ENCODE measurements at places on chromosomes 13 and 19.

DNA sequence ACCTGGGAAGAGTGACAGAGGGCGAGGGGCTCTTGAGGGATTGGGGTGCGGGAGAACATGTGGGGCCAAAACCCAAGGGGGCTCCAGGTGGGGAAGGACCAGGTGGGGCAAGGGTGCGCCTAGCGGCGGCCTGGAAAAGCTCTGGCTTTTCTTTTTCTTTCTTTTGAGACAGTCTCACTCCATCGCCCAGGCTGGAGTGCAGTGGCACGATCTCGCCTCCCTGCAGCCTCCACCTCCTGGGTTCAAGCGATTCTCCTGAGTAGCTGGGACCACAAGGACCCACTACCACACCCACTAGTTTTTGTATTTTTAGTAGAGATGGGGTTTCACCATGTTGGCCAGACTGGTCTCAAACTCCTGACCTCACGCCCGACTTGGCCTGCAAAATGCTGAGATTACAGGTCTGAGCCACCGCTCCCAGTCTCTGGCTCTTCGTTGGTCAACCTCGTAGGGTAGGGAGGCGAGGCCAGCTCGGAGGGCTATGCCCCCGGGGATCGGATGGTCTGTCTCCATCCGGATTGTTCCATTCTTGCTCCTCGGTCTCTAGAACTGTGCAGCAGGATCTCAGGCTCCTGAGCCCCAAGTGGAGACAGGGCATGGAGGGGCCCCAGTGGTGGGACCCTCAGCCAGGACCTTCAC, 3.7 kb downstream of the GADD45B start:
- DNase-seq, result no peak

DNA sequence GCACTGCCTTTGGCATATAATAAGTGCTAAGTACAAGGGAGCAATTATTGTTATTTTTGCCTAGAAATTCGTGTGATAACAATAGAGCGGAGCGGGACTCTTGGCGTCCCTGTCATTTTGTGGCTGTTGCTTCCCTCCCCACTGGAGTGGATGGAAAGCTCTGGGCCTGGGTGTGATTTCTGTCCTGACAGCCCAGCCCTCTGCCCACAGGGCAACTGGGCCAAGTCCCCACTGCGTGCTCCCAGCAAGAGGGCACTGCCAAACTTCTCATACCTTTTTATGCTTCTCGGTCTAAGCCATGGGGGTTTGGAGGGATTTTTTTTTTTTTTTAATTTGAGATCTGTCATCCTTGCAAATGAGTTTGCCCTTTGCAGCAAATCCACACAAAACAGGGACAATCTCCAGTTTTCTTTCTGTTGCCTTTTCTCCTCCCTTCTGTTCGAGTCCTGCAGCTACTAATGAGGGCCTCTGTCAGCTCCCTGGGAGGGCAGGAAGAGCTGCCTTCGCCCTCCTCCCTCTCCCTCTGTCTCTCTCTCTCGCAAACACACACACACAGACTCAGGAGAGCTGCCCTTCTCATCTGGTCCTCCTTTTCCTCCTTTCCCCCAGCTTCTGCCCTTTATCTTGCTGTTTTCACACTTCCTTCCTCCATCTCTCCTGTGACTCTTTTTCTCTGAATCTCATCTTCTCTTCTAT, 103.9 kb downstream of the DNAJC15 start:
- DNase-seq, result no peak

- DNase-seq, result no peak
These were observed 127.2 kb downstream of the CRYL1 start for GRCh38 chr13:20398459-20398858.

GRCh38 chr13:20137875-20138274, 23.0 kb downstream of the GJA3 start:
- no peak for DNase-seq

- no peak for DNase-seq
These were observed 286.2 kb downstream of the NDFIP2 start for GRCh38 chr13:79767126-79767525.

DNA sequence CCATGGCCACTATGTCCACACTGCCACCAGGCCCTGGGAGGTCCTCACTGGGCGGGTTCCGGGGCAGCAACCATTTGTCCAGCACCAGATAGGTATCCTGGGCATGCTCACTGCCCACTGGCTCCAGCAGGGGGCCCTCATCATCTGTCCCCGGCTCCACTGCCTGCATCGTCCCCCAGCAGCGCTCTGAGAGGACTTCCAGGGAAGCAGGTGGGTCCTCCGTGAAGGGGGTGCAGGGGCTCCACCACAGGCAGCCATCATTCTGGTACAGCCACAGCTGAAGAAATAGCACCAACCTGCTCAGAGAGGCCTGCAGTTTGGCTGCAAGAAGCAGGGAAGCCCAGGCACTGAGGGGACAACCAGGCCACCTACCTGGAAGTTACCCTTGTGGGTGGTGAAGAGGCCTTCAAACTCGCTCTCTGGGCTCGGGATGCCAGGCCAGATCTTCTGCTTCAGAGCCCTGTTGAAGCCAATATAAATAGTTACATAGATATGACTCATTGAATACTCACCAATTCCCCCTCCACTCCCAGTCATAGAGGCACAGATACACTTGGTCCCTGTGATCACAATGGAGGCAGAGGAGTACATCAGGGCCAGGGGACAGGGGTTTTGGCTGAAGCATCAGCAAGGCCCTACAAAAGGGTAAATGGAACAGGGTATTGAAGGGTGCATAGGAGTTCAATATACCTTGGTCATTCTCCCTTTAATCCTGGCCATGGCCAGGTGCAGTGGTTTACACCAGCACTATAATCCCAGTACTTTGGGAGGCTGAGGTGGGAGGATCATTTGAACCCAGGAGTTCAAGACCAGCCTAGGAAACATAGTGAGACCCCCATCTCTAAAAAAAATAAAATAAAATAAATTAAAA, 4.1 kb downstream of the SWSAP1 start:
- DNase-seq, result no peak

DNA sequence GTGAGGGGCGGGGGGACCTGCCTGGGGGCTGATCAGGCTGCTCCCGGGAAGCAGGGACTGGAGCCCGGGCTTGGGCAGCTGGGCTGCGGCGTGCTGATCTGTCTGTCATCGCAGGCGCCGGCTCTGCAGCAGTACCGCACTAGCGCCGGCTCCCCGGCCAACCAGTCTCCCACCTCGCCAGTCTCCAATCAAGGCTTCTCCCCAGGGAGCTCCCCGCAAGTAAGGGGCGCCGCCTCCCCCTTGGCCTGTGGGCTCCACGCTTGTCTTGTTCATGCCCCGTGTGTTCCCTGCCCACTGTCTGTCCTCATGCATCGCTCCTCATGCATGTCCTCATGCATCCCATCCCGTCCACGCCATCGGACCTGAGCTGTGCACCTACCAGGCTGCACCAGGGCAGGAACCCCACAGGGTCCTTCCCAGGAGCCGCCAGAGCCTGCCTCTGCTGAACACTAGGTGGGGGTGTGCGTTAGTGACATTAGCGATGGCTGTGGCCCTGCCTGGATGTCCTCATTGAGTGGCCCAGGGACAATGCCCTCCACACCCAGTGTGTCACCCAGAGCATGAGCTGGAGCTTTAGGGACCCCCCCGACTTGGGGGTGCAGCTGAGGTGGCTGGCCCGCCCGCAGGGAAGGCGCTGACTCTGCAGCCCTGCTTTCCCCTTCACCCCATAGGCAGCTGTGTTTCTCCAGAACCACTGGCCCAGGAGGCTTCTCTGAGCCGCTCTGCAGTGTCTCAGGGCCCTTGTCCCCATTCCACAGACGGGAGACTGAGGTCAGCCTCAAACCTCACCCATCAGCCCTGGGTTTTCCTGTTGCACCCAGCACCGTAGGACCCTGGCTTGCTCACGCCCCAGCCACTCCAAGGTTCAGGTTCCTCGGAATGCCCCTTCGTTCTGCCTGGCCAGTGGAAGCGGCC, 19.5 kb downstream of the COMP start:
- DNase-seq, result no peak

DNA sequence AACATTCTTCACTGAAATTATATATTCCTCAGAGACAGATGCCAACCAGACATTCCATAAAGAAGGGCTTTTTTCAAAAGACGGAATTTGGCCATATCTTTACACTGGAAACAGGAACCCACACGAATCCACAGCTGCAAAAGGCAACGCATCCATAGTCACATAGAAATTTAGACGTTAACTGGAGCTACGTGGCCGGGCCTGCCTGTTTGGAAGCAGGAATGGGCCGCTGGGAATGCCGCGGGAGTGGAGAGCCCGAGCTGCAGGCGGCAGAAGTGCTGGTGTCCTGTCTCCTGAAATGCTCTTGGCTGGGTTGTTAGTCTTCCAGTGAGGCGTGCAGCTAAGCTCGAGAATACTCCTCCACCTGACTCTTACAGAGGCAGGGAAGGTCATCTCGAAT, 122.2 kb downstream of the KL start:
- peak; percentile 74 for DNase-seq

DNA sequence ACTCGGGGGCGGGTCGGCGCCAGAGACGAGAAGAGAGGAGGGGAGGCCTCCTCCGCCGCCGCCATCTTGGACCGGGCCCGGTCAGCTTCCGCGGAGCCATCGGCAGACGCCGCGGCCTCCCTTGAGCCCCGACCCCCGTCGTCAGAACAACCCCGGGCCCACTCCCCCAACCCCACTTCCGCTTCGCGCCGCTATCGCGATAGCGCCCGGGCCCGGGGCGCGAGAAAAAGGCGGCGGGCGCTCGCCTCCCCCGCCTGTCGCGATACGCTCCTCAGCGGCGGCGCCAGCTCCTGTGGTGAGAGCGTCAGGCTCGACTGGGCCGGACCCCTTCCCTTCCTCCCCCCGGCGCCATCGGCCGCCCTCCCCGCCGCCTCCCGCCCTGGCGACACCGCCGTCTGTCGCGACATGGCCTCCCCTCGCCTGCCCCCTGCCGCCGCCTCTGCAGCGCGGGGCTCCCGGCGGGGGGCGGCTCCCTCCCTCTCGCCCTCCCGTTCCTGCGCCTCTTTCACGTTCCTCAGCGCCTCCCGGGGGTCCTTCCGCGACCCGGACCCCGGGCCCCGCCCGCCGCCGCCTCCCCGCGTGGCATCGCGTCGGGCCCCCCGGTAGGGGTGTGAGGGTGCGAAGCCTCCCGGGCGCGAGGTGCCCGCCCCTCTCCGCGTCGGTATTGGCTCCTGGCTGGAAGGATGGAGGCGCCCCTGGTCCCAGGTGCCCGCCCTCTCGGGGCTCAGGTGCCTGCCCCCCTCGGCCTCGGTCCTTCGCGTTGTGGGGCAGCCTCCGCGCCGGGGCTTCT, at the start of gene CNOT3:
Gene CNOT3 (plus strand): TSS at position 64 of the 790 bp plus-strand sequence. CDS start 5,217 bp downstream, outside the sequence.
- DNase-seq, result no peak

DNA sequence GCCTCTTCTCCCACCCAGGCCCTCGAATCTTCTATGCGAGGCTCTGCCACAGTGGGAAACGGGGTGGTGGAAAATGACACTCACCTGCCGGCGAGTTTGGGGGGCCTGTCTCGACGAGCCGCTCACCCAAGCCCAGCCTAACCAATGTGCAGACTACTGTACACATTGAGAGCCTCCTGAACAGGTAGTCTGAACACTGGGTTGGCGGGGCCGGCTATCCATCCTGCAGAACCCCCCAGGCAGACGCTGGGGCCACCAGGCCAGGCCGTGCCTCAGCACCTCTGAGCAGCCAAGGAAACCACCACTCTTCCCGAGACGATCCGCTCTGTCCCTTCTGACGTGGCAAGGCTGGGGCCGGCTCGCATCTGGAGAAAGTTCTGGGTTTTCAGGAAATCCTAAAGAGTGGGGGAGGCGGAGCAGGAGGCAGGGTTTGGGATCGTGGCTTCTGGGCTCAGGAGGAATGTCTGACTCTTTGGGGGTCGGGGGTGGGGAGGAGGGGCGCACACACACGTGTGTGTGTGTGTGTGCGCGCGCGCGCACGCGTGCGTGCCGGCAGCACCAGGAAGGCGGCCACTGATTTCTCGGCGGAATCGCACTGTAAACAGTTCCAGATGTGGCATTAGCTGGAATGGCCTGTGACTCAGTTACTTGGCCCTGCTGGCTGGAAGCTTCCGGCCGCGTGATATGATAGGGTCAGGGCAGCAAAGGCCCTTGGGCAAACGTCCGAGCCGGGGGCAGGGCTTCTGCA, 18.5 kb downstream of the TMED1 start:
- DNase-seq, result no peak

DNA sequence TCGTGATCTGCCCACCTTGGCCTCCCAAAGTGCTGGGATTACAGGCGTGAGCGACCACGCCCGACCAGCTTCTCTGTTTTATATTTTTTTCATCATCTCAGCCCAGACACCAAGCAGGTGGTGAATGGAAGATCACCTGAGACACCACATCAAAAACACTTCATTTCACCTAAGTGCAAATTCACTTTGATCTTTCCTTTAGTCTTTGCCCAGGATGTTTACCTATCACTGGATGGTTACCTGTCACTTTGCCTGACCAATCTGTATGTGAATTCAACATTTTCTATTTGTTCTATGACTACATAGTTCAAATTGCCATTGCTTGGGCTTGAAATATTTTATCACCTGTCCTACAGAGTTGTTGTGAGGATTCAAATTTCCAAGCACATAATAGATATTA, 65.7 kb downstream of the PAN3 start:
- no peak for DNase-seq

DNA sequence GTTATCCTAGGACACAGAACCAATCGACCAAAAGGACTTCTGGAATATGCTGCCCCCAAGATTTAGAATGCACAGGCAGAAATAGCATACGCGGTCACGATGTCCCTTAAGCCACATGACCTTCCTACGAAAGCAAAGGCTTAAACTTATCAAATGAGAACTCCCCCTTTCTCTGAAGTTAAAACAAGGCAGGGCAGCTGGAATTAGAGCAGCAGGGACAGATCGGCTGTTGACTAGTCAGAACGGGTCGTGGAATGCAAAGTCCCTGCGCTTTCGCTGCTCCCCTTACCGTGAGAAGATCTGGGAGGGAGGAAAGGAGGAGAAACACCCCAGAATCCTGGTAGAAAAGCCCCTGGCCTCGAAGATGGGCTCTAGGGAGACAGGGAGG, 799 bp upstream of the USPL1 start:
- peak; percentile 41 for DNase-seq

- DNase-seq, result no peak
These were observed 69.8 kb downstream of the VWA8 start for GRCh38 chr13:41891119-41891518.

GRCh38 chr19:6734096-6734696, 3.2 kb downstream of the GPR108 start:
- DNase-seq, result no peak

GRCh38 chr13:49407068-49407467, 36.8 kb downstream of the CAB39L start:
- DNase-seq, result no peak
